A549 treated with DMSO at 1 μM for 4 hours (cell line): ENCODE measurements at places on chromosomes 7 and 10. TPM values are rescaled to one million over a fixed set of nuclear protein-coding genes. Genes with fewer than 3 reads are reported as not detected.

Gene CYP3A4
- total RNA-seq, result not detected in 5 replicates

Gene AKR1D1
- total RNA-seq, result not detected in 5 replicates

Gene BLNK
- not detected in 5 replicates for total RNA-seq

Gene CYP3A7
- not detected in 5 replicates for total RNA-seq

Gene ANXA8L1
- 87.4 to 123 TPM (median 98.7 TPM) in 5 replicates for total RNA-seq

Gene NPSR1
- not detected in 5 replicates for total RNA-seq

Gene WEE2
- not detected in 5 replicates for total RNA-seq

Gene AKR1C1
- 439 to 635 TPM (median 596 TPM) in 5 replicates for total RNA-seq

Gene PAPOLB
- not detected in 5 replicates for total RNA-seq

Gene MACC1
- not detected in 5 replicates for total RNA-seq

Gene FIGNL1
- total RNA-seq, result 17.7 to 21.1 TPM (median 20.3 TPM) in 5 replicates

Gene SEMA3C
- total RNA-seq, result 46.4 to 76.0 TPM (median 61.3 TPM) in 5 replicates

Gene PTPRZ1
- not detected in 5 replicates for total RNA-seq

Gene CFAP69
- total RNA-seq, result 1.6 to 3.2 TPM (median 1.9 TPM) in 5 replicates

Gene HTR5A
- total RNA-seq, result not detected in 5 replicates

Gene DNAJC30
- total RNA-seq, result 7.8 to 10.4 TPM (median 9.6 TPM) in 5 replicates

Gene HABP2
- total RNA-seq, result 0.03 to 0.13 TPM (median 0.08 TPM) in 4 of 5 replicates, not detected in the other

Gene OPN1SW
- not detected in 5 replicates for total RNA-seq

Gene ADAM8
- 2.7 to 4.8 TPM (median 3.7 TPM) in 5 replicates for total RNA-seq
